Gastrocnemius medialis (tissue), 4 donors: ENCODE measurements at places on chromosomes 11 and 22. TPM values are rescaled to one million over a fixed set of nuclear protein-coding genes. Genes with fewer than 3 reads are reported as not detected.

SYT8 gene
- total RNA-seq = not detected

MPEG1 gene
- total RNA-seq = 2.0 TPM

APOBEC3F gene
- not detected for total RNA-seq

GLYAT gene
- 0.23 TPM for total RNA-seq

TEX54 gene
- total RNA-seq = not detected

OR51B4 gene
- total RNA-seq = not detected

TREH gene
- total RNA-seq = not detected

DNA sequence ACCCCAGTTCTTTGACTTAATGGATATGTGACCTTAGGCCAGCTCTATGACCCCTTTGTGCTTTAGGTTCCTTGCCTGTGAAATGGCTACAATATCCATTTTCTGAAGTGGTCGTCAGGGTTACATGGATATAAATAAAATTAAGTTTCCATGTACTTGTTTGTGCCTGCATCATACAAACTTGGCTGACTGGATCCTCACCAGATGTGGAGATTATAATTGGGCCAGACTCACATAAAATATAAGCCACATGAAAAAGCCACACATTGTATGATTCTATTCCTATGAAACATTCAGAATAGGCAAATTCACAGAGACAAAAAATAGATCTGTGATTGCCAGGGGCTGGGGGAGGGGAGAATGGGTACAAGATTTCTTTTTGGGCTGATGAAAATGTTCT, 100.9 kb upstream of the USP47 start:
- no peak overlapping the region for H3K4me3 ChIP-seq
- no peaks in the 10 kb centered on the region for H3K36me3 ChIP-seq
- H3K4me1 ChIP-seq = no peaks in the 10 kb centered on the region
- DNase-seq = no peak
- H3K27me3 ChIP-seq = no peaks in the 10 kb centered on the region

- H3K27me3 ChIP-seq = no peaks in the 10 kb centered on the region
- H3K4me1 ChIP-seq = no peaks in the 10 kb centered on the region
- no peak for DNase-seq
These were observed 24.5 kb downstream of the MCHR1 start for GRCh38 chr22:40703736-40704135.

DNA sequence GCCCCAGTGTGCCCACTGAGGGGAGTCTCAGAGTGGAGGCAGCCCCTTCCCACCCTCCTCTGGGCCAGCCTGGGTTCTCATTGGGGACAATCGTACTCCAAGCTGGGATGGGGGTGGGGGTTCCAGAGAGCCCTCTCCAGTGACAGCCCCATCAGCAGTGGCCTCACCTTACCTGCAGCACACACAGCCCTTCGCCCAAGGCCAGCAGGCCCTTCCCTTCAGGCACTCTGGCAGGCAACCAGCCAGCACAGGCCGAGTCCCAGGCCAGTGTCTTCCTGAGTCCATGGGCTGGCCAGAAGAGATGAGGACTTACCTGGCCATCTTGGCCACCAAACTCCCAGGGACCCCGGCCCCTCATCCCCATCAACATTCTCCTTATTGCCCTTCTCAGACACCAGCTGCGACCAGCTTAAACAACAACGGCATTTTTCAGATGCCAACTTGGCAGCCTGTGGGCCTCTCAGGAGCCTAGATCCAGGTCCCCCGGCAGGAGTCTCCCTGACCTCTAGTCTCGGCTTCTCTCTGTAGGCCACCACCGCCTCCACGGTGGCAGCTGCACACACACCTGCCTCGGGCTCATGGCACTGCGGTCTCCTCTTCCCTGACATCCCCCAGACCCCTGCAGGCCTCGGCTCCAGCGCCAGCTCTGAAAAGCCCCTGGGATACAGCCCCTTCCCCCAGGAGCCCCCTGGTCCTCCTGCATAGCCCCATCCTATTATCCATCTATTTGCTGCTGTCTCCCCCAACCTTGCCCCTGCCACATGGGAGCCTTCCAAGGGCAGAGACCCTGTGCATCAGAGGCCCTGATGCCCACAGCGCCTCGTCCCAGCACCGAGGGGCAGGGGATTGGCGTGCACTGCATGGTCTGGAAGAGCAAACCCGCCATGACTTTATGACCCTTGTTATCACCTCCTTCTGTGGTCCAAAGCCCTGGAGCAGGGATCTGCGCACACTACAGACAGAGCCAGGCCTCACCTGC, 111.2 kb upstream of the FGF3 start:
- DNase-seq = no peak
- no peaks in the 10 kb centered on the region for H3K4me1 ChIP-seq
- H3K4me3 ChIP-seq = no peak overlapping the region
- no peak overlapping the region for H3K27ac ChIP-seq
- H3K36me3 ChIP-seq = no peaks in the 10 kb centered on the region

DNA sequence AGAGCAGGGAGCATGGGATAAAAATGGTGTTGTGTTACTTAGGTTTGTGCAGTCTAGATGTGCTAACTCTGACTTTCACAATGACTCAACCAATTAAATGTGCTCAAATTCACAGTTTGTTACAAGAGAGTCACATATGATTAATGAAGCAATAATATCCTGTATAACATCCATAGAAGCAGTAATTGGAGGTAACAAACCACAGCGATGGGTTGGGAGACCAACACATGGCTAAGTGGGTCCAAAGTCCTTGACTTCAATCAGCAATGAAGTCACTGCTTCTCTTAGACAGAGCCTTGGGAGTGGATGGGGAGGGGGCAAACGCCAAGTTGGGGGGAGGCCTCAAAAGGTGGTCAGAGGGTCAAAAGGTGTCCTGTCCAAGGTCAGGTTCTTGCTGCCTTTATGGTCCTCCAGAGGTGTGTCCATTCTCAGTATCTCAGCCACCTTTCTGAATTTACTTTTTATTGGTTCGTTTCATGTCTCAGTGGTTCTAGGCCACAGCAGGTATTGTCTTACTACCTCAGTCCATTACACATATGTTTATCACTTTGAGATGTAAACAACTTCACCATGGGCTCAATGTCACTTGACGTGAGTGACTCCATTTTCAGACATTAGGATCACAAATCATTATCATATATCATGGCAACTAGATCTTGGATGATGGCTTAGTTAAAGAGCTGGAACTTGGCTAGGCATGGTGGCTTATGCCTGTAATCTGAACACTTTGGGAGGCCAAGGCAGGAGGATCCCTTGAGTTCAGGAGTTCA, 32.4 kb downstream of the SLN start:
- H3K27me3 ChIP-seq = no peaks in the 10 kb centered on the region
- DNase-seq = no peak
- no peak overlapping the region for H3K27ac ChIP-seq
- no peaks in the 10 kb centered on the region for H3K4me1 ChIP-seq
- H3K36me3 ChIP-seq = no peaks in the 10 kb centered on the region

DNA sequence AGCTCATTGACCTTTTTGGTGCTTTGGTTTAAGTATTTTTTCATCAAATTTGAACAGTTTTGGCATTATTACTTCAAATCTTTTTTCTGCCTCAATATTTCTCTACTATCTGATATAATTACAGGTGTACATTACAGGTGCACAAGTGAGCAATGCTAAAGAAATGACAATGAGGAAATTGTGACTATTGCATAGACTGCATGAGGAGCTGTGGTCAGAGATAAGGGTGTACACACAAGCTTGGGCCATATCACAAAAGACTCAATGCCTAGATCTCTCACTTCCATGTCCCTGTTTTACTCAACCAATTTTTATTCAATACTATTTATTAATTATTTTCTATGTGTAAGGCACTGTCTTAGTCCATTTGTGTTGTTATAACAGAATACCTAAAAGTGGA, 251.0 kb upstream of the UBASH3B start:
- H3K4me3 ChIP-seq = no peak overlapping the region
- no peak for DNase-seq
- H3K27ac ChIP-seq = no peak overlapping the region
- no peaks in the 10 kb centered on the region for H3K27me3 ChIP-seq

DNA sequence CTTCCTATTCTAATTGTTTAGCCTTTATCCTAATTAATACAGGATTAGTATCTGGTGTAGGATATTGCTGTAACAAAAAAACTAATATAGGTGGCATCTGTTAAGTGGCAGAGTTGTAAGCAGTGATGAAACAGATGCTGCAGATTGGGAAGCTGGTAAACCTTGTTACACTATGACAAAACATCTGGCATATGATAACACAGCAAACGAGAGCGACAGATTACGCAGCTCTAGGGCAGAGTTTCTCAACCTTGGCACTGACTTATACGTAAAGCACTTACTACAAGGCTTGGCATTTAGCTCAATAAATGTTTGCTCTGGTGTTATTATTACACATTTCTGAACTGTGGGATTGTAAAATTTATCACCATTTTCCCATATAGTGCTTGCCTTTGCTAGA, 137.0 kb downstream of the ATG16L2 start:
- H3K27me3 ChIP-seq = no peaks in the 10 kb centered on the region
- no peak overlapping the region for H3K4me3 ChIP-seq
- no peaks in the 10 kb centered on the region for H3K36me3 ChIP-seq
- peaks cover 23% of the 10 kb centered on the region for H3K4me1 ChIP-seq
- no peak overlapping the region for H3K27ac ChIP-seq

- H3K36me3 ChIP-seq = no peaks in the 10 kb centered on the region
- no peak overlapping the region for H3K4me3 ChIP-seq
- H3K27ac ChIP-seq = no peak overlapping the region
- no peak for DNase-seq
- peaks cover 24% of the 10 kb centered on the region for H3K4me1 ChIP-seq
These were observed 60.3 kb downstream of the ETS1 start for GRCh38 chr11:128527046-128527445.

GRCh38 chr22:33766091-33766490, 154.2 kb downstream of the LARGE1 start:
- H3K27me3 ChIP-seq = no peaks in the 10 kb centered on the region
- no peak overlapping the region for H3K4me3 ChIP-seq
- no peak for DNase-seq
- no peak overlapping the region for H3K27ac ChIP-seq
- no peaks in the 10 kb centered on the region for H3K36me3 ChIP-seq

DNA sequence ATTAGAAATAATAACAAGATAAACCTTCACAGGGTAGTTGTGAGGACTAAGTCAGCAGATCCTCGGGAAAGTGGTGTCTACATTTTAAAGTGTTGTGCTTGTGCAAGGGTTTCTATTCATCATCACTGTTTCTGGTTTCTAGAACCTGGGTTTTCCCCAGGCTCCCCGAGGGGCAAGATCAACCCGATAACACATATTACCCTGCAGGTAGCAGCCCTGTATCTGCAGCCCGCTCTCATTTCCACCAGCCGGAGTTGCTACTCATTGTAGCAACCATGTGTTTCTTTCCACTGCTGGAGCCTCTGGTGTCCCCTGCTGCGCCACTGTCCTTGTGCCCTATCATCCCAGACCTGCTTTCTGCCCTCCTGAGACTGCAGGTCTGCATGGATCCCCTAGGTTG, 67.0 kb downstream of the MIAT start:
- H3K36me3 ChIP-seq = no peaks in the 10 kb centered on the region
- no peak overlapping the region for H3K27ac ChIP-seq
- no peaks in the 10 kb centered on the region for H3K27me3 ChIP-seq

- H3K27ac ChIP-seq = no peak overlapping the region
- no peaks in the 10 kb centered on the region for H3K36me3 ChIP-seq
- no peak for DNase-seq
- no peak overlapping the region for H3K4me3 ChIP-seq
- H3K27me3 ChIP-seq = no peaks in the 10 kb centered on the region
- no peaks in the 10 kb centered on the region for H3K4me1 ChIP-seq
These were observed 56.9 kb downstream of the BBOX1 start for GRCh38 chr11:27097551-27097950.

DNA sequence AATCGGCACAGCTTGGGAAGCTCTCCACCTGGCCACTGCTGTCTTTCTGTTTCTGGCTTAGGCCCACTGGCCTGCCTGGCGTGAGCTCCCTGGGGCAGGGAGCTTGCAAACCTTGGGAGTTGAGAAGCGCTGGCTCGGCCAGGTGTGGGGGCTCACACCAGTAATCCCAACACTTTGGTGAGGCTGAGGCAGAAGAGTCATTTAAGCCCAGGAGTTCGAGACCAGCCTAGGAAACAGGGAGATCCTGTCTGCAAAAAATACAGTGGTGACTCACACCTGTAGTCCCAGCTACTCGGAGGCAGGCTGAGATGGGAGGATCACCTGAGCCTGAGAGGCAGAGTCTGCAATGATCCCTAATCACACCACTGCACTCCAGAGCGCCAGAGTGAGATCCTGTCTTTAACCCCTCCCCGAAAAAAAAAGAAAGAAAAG, 4.0 kb downstream of the AP5B1 start:
- H3K4me1 ChIP-seq = peaks cover 9% of the 10 kb centered on the region
- no peaks in the 10 kb centered on the region for H3K36me3 ChIP-seq
- H3K4me3 ChIP-seq = no peak overlapping the region
- no peak for DNase-seq
- no peaks in the 10 kb centered on the region for H3K27me3 ChIP-seq

GRCh38 chr11:3195251-3196160, 23.1 kb downstream of the MRGPRG start:
- H3K27ac ChIP-seq = no peak overlapping the region
- no peak overlapping the region for H3K4me3 ChIP-seq
- no peaks in the 10 kb centered on the region for H3K27me3 ChIP-seq
- no peaks in the 10 kb centered on the region for H3K36me3 ChIP-seq
- DNase-seq = no peak
- no peaks in the 10 kb centered on the region for H3K4me1 ChIP-seq

- H3K4me1 ChIP-seq = no peaks in the 10 kb centered on the region
- H3K36me3 ChIP-seq = no peaks in the 10 kb centered on the region
- H3K27ac ChIP-seq = no peak overlapping the region
- DNase-seq = no peak
- no peaks in the 10 kb centered on the region for H3K27me3 ChIP-seq
These were observed 859.5 kb upstream of the CCDC90B start for GRCh38 chr11:84145616-84146185.

GRCh38 chr11:133014337-133014736, 518.0 kb downstream of the OPCML start:
- H3K4me1 ChIP-seq = no peaks in the 10 kb centered on the region
- H3K27ac ChIP-seq = no peak overlapping the region

DNA sequence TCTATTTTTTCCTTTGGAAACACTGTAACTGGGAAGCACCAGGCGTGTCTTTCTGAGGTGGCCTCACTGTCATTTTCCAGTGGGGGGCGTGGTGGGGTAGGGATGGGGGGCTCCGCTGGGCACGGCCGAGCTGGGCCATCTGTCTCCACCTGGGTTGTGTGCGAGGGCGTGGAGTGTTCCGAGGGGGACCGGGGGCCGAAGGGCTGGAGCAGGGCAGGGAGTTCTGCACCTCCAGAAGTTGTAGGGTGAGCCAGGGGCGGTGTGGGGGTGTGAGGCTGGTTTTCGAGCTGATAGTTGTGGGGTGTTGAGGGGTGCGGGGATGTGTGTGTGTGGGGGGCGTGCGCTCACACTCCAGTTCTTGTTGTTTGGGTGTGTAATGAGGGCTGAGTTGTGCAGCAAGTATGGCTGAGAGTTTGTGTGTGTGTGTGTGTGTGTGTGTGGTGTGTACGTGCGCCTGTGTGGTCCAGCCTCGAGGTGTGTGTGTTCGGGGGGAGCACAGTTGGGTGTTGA, 10.8 kb downstream of the YPEL4 start:
- H3K36me3 ChIP-seq = no peaks in the 10 kb centered on the region
- H3K27ac ChIP-seq = peak overlapping the region; percentile 22
- DNase-seq = no peak
- peaks cover 20% of the 10 kb centered on the region for H3K4me1 ChIP-seq
- H3K4me3 ChIP-seq = peak overlapping the region; percentile 76

GRCh38 chr22:33743756-33744155, 176.5 kb downstream of the LARGE1 start:
- no peak for DNase-seq
- H3K4me1 ChIP-seq = peaks cover 7% of the 10 kb centered on the region
- no peak overlapping the region for H3K27ac ChIP-seq
- H3K36me3 ChIP-seq = no peaks in the 10 kb centered on the region
- no peak overlapping the region for H3K4me3 ChIP-seq
